ENCODE measurements at places on chromosomes 13 and 19.

- no peak for DNase-seq
These were observed 7.9 kb upstream of the RASA3 start for GRCh38 chr13:114140131-114140905.

DNA sequence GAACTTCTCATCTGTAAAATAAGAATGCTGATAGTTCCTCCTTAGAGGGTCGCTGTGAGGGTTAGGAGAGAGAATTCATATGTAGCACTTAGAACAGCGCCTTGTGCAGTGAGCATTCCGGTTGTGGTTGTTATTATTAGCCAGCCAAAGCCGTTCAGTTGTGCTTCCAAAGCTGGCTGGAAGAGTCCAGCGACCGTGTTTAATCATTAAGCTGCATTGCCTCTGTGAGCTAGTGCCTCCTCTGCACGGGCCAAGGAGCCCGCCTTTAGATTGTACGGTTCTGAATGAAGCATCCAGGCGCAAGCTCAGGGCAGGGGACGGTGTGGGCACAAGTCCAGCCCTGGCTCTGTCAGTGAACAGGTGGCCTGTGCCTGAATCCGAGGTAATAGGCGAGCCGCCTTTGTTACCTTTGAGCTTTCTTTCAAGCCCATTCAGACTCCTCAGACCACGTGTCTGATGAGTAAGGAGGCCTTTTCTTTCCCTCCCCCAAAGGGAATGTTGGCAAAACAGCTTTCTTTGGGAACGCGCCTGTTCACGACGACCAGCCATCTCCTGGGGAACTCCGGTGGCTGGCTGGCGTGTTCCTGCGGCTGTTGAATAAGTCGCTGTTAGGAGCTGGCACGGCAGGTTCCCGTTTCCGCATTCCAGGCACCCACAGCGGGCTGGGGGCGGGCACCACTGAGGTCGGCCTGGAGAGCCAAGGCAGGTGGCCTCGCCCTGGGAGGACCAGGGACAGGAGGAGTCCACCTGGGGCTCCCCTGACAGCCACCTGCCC is 25.1 kb downstream of the SIPA1L3 start:
- peak; percentile 63 for DNase-seq

- DNase-seq = no peak
These were observed 350.6 kb upstream of the ARGLU1 start for GRCh38 chr13:106918557-106918860.

DNA sequence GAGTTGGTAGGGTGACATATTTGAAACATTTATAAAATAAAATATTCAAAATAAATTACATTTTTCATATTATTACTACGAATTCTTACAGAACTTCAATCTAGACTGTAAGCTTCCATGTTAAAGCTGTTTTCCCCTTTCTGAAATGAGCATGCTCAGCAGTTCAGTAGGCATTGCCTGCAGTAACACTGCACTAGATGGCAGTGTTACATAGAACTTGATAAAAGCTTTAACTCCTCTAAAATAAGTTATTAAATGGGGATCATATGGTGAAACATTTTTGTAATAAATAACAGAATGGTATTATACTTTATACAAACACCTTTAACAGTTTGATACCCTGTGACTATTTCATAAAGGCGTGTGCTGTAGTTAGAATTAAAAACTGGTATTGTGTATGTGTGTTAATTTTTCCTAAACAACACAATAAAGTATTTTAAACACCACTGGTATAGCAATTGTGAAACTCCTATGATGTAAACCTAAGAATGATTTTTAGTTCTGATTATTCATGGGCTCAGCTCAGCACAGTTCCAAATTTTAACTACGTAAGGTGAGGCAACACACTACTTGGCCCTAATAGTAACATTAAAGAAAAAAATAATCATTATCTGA is 11.6 kb upstream of the GPR18 start:
- no peak for DNase-seq

DNA sequence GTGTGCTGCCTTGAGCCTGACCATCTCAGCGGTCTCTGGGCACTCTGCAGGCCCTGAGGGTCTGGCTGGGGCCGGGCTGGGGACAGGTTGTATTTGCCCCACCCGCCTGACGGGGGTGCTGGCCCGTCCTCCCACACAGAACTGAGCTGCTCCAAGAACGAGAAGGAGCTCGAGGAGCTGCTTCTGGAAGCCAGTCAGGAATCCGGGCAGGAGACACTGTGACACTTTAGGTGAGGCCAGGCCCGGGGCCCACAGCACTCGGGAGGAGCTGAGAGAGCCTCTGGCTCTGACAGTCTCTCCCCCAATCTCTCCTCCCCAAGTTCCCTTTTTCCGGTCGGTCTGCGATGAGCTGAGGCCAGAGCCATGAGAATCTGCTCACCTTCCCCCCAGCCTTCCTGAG is 14.5 kb downstream of the NKPD1 start:
- no peak for DNase-seq

Data from right forelimb (tissue), 1 donor.